Myocyte (in vitro differentiated cells): ENCODE measurements at places on chromosomes 7 and 10. TPM values are rescaled to one million over a fixed set of nuclear protein-coding genes. Genes with fewer than 3 reads are reported as not detected.

The CFAP46 gene
- not detected in 2 replicates for total RNA-seq

The SLC16A9 gene
- total RNA-seq = 0.88 and 2.1 TPM in 2 replicates

The CALML5 gene
- not detected in 2 replicates for total RNA-seq

The TRIM73 gene
- total RNA-seq = 0.86 and 0.94 TPM in 2 replicates

The SRGN gene
- total RNA-seq = 51.7 and 51.8 TPM in 2 replicates

The MYOZ1 gene
- 4.7 and 5.5 TPM in 2 replicates for total RNA-seq

The LEP gene
- not detected in 2 replicates for total RNA-seq

The CALML3 gene
- not detected in 2 replicates for total RNA-seq

The MACC1 gene
- total RNA-seq = 0.05 and 0.10 TPM in 2 replicates

The PLXNA4 gene
- under 0.01 and 0.05 TPM in 2 replicates for total RNA-seq

The HYAL4 gene
- 0.21 and 0.43 TPM in 2 replicates for total RNA-seq

The ZNF282 gene
- 25.3 and 27.5 TPM in 2 replicates for total RNA-seq

GRCh38 chr7:150556521-150557138 lies 10.6 kb upstream of the GIMAP4 start:
- no peak for DNase-seq

GRCh38 chr7:154929006-154929726 lies 73.8 kb downstream of the PAXIP1 start:
- no peak for DNase-seq

- DNase-seq = no peak
These were observed 45.6 kb downstream of the ZNF438 start for GRCh38 chr10:30986053-30986555.

- DNase-seq = no peak
These were observed 248.3 kb downstream of the PHF14 start for GRCh38 chr7:11221984-11222383.

- no peak for DNase-seq
These were observed 61.1 kb downstream of the PWWP2B start for GRCh38 chr10:132458071-132458585.

DNA sequence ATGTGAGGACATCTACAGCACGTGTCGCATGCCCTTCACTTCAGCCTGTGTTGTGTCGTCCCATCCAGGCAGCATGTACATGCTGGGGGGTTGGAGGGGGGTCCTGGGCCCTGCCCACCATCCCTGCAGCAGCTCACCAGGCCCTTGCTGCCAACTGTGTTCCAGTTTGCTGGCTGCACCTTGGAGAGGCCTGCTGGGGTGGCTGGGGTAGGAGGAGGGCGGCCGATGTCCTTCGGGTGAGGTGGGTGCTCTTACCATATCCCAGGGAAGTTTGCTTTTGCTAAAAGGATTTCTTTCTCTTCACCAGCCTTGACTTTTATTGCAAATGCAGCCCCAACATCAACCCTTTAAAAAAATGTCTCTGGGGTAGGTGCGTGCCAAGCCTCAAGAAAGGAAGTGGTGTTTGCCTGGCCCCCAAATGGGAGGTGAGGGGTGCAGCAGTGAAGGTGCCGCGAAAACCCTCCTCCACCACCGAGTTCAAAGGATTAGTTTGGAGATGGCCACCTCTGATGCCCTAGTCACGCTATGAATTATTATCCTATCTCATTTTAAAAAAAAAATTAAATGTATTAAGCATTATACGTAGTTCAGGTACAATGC lies 165.8 kb upstream of the KLF6 start:
- no peak for DNase-seq

GRCh38 chr7:33591490-33591889 lies 313.8 kb upstream of the BMPER start:
- DNase-seq = no peak

DNA sequence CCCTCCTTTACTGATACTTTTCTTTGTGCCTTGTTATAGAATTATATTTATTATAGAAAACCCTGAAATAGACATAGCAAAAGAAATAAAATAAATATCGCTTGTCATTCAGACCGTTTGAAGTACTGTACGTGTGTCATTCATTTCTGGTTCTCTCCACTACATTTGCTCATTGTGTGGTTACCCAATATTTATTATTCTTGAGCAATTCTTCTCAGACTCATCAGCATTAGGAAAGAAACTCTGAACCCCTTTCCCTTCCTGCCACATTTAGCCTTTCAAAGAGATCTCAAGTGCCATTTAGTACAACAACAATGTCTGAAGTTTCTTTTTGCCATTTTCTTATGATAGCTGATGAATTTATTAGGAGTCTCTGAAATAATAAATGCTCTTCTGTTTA lies 154.1 kb downstream of the KIAA1217 start:
- DNase-seq = no peak

- DNase-seq = no peak
These were observed 8.5 kb downstream of the UCN3 start for GRCh38 chr10:5373307-5373706.

DNA sequence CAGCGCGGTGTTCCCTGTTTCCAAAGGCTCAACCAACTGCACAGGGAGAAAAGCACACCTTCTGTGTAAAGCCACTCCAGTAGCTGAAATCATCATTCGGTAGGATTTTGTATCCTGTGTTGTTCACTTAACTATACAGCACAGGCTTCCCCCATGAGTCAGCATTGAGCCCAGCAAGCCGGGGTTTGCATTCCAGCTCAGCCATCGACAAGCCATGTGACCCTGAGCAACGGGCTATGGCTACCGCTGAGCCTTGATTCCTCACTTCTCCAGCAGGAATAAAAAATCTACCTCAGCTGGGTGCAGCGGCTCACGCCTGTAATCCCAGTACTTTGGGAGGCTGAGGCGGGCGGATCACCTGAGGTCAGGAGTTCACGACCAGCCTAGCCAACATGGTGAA lies 44.1 kb upstream of the ATP6V0A4 start:
- no peak for DNase-seq

- DNase-seq = no peak
These were observed 2.3 kb downstream of the ERLIN1 start for GRCh38 chr10:100183481-100183880.

GRCh38 chr10:599767-600166 lies 89.7 kb downstream of the DIP2C start:
- no peak for DNase-seq

GRCh38 chr10:51004776-51005175 lies 69.5 kb upstream of the PRKG1 start:
- DNase-seq = no peak

GRCh38 chr10:47042199-47042473 lies 130.9 kb downstream of the PTPN20 start:
- DNase-seq = no peak

GRCh38 chr10:73131301-73131700 lies 21.0 kb downstream of the NUDT13 start:
- DNase-seq = no peak

- DNase-seq = peak; percentile 62
These were observed 57.2 kb downstream of the ADAM12 start for GRCh38 chr10:126331101-126331500.

GRCh38 chr7:48052748-48053147 lies 17.4 kb downstream of the C7orf57 start:
- DNase-seq = peak; percentile 50

DNA sequence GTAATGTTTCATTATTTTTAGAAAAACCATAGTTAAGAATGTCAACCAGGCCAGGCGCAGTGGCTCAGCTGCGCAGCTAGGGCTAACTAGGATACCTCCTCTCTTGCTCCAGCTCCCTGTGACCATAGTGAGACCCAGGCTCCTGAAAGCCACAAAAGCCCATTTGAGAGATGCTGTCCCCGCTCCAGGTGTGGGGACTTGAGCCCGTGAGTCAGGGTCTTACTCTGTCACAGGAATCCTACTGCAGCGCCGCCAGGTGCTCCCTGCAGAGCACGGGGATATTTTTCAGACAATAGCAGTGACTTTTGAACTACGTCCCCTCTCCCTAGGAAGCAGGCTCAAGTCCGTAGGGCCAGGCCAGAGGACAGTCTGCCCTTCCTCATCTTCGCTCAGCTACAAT lies 75.6 kb upstream of the NRBF2 start:
- DNase-seq = no peak
